A673 (cell line): ENCODE measurements at places on chromosomes 13 and 19. TPM values are rescaled to one million over a fixed set of nuclear protein-coding genes. Genes with fewer than 3 reads are reported as not detected.

GRCh38 chr13:65236841-65237418, 1993.2 kb downstream of the PCDH9 start:
- DNase-seq, result peak; percentile 1

DNA sequence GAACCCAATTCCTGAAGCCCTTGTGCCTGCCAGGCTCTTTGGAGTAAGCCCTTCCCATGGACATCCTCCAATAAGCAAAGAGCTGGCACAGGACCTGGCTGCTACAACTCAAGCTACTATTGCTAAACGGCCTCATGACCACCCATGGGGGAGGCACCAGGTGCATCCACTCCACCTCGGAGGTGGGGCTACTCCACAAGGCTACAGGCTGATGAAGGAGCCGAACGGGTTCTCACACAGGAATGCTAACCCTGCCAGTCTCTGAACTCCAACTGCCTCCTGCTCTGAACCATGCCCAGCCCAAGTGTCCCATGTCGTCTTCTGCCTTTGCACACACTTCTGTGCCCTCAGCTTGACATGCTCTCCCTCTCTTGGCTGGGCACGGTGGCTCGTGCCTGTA, 10.0 kb downstream of the SYMPK start:
- no peak for DNase-seq

- DNase-seq, result no peak
These were observed 108.5 kb downstream of the PAN3 start for GRCh38 chr13:28246891-28247290.

DNA sequence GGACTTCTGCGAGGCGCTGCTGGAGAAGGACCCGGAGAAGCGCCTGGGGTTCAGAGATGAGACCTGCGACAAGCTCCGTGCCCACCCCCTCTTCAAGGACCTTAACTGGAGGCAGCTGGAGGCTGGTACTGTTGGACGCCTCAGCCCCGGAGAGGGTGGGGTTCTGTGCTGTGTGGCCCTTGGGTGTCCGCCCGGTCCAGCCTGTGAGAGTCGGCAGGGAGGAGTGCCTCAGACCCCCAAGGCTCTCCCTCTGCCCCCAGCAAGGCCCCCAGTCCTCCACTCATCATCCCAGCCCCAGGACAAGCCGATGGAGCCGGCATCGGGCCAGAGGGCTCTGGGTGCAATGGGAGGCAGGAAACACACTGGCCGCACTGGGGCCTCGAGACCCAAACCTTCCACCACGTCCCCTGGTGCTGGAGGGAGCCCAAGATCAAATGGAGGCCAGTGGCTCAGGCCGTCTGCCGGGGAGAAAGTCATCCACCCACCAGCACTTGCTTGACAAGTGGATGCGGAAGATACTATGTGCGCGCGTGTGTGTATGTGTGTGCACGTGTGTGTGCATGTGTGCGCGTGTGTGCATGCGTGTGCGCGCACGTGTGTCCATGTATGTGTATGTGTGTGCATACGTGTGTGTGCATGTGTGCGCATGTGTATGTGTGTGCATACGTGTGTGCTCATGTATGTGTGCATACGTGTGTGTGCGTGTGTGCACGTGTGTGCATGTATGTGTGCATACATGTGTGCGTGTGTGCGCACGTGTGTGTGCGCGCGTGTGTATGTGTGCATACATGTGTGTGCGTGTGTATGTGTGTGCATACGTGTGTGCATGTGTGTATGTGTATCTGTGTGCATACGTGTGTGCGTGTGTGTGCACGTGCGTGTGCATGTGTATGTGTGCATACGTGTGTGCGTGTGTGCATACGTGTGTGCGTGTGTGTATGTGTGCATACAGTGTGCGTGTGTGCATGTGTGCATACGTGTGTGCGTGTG, 25.8 kb upstream of the TMEM255B start:
- no peak for DNase-seq

DNA sequence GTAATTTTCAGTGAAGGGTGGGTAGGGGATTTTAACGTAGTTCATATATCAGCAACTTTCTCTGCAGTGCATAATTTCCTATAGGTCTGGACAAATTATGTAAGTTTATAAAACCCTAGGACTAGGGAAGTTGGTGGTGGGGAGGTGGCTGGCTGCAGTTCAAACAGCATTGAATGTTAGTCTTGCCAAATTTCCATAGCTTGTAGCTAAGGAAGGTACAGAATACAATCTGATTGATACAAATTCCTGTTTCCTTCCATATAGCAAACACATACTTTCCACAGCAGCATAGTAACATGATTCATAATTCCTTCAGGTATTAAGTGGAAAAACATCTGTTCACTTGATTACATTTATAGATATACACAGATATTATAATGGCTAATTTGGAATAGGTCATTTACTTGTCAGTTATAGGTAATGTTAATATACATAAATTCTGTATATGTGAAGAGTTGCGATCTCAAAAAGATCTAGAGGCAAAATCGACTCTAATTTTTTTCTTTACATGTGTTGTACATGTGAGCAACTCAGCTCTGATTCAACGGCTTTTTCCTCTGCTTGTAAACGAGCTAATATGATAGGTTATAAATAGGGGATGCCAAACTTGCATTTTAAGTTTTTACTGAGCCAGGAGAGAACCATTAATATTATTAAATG, 233.4 kb upstream of the CSNK1A1L start:
- no peak for DNase-seq

- DNase-seq, result peak; percentile 50
These were observed 69.5 kb downstream of the PTPRS start for GRCh38 chr19:5271145-5271544.

DNA sequence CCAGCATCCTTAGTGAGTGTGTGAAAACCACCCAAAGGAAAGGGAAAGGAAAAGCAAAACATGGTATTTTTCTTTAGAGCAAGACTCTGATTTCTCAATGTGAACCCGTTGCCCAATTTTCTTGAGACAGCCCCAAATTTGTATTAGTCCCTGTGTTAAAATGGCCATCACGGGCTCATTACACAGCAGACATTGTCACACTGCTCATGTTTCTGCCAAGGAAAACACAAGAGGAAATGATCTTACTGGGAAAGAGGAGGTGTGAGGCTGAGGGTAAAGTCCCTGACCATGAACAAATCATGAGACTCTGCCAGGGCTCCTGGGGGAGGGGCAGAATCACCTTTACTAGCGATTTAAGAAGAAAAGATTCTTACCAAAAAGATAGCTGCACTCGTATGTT, 54.4 kb downstream of the FAM124A start:
- no peak for DNase-seq

- DNase-seq, result no peak
These were observed 26.5 kb downstream of the LTBP4 start for GRCh38 chr19:40627486-40628279.

DNA sequence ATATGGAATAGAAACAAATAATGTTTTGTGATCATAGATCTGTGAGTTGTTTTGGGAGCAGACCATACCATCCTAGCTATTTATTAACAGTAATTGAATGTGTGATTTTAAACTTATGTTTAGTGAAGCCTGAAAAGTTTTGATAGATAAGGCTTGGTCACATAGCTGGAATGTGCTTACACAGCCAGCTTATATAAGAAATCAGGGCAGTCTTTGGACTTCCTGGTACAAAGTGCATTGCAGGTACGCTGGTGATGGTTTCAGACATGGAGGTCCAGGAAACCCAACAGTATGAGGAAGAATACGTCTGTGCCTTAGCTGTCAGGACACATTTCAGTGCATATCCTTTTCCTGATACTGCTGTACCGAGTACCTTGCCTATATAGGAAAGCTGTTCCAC, 2316.2 kb upstream of the PCDH20 start:
- no peak for DNase-seq

DNA sequence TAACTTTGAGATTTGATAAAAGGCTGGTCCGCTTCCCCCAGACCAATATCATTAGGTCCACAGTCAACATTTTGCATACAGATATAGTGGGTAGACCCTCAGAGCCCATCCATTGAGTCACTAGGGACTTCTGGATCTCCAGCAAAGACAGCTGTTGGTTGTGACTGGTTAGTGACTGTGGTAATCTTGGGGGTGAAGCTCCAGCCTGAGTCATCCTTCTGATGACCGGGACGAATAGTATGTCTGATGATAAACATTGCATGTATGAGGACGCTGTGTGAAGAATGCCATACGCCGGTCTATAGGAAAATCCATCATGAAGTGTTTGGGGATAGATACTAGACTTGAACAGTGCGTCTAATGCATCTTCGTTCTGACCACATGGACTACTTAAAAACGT, 307.0 kb downstream of the UQCRFS1 start:
- no peak for DNase-seq

DNA sequence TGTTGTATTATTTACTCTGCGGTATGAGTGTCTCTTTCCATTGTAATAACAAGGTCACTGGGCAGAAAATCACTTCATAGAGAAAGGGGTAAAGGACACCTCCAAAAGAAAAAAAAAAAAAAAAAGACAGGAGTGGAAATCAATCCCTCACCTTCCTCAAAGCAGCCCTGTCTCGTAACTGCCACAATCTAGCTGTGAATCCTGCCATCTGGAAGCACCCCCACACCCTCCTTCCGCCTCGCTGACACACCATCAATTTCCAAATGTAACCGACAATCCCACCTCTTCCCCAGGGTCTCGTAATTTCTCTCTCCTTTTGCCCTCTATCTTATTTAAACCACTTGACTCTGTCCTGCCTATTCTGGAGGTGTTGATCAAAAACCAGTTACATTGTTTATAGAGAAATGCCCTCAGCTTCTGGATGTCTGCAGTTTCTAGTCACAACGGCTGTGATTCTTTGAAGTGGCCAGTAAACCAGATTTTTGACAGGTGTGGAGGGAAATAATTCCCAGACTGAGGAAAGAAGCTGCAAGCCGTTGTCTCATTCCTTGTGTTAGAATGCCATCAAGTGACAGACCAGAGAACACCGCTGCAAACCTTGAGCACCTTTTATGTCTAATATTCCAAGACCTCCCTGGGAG, 9.1 kb upstream of the POP4 start:
- DNase-seq, result peak; percentile 10

DNA sequence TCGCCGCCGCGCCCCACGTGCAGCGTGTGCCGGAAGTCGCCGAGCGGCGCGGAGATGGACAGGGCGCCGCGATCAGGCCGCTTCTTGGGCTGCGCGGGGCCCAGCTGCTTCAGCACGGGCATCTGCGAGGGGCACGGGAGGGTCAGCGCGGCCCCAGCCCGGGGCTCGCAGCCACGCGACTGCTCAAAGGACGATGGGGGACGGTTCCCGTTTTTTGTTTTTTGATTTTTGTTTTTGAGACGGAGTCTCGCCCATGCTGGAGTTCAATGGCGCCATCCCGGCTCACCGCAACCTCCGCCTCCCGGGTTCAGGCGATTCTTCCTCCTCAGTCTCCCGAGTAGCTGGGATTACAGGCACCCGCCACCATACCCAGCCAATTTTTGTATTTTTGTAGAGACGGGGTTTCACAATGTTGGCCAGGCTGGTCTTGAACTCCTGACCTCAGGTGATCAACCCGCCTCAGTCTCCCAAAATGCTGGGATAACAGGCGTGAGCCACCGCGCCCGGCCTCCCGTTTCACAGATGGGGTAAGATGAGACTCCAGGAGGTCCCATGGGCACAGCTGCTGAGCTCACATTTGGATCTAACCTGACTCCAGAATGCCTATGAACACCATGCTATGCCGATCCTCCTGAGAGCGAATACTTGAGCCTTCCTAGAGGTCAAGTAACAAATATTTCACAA, 2.0 kb upstream of the LENG9 start:
- DNase-seq, result no peak

- DNase-seq, result peak; percentile 41
These were observed 32.3 kb upstream of the UQCRFS1 start for GRCh38 chr19:29245215-29245614.

DNA sequence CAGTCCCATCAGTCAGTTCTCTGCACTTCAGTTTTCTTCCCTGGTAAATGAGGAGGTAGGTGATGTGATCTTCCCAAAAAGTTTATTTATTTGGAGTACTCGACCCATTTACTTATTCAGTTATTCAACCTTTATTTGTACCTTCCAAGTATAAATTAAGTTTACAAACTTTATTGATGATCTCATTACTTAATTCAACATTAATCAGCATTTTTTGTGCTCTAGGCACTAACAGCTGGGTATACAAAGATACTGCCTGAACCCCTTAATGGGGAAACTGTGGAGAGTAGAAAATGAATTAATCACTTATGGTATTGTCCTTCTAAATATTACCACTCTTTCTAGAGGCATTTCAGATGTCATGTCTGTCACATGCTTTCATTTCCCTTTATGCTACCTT, 293.3 kb downstream of the DLEU7 start:
- no peak for DNase-seq

- DNase-seq, result no peak
These were observed 32.2 kb downstream of the UFM1 start for GRCh38 chr13:38381890-38382289.

- peak; percentile 98 for DNase-seq
These were observed 19.0 kb downstream of the MRPS12 start for GRCh38 chr19:38949580-38950367.

- DNase-seq, result no peak
These were observed 2.2 kb upstream of the TNFSF9 start for GRCh38 chr19:6528544-6529121.

DNA sequence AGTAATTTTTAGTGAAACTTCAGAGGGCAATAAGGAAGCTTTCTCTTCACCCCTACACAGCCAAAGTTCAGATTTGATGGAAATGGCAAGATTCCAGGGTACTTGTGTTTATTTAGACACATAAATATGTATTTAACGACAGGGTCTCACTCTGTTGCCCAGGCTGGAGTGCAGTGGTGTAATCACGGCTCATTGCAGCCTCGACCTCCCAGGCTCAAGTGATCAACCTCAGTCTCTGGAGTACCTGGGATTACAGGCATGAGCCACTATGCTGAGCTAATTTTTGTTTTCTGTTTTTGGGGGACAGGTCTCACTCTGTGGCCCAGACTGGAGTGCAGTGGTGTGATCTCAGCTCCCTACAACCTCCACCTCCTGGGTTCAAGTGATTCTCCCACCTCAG, 2.0 kb upstream of the SYCE2 start:
- DNase-seq, result no peak

The TPP2 gene
- 52.5 and 54.4 TPM in 2 replicates for total RNA-seq

The ZNF628 gene
- 11.9 and 16.7 TPM in 2 replicates for total RNA-seq

The SUCLA2 gene
- 32.8 and 36.6 TPM in 2 replicates for total RNA-seq

The OR10H1 gene
- total RNA-seq, result not detected in 2 replicates

The SERP2 gene
- 0.69 and 1.5 TPM in 2 replicates for total RNA-seq

The WDR62 gene
- 39.8 and 40.4 TPM in 2 replicates for total RNA-seq

The CCL25 gene
- not detected in 2 replicates for total RNA-seq

The CEACAM19 gene
- 2.5 and 2.9 TPM in 2 replicates for total RNA-seq

The IGSF23 gene
- not detected in 2 replicates for total RNA-seq

The DMKN gene
- not detected in 2 replicates for total RNA-seq

The HIF3A gene
- total RNA-seq, result 3.0 and 7.4 TPM in 2 replicates

The ZNF813 gene
- total RNA-seq, result 5.6 and 8.0 TPM in 2 replicates

The VWA8 gene
- 18.5 and 20.3 TPM in 2 replicates for total RNA-seq

The SCN1B gene
- total RNA-seq, result 2.0 and 2.3 TPM in 2 replicates

The AP1M2 gene
- total RNA-seq, result 2.5 and 2.8 TPM in 2 replicates

The POU4F1 gene
- total RNA-seq, result 12.6 and 16.8 TPM in 2 replicates

The CEACAM3 gene
- not detected in 2 replicates for total RNA-seq

The MRPL57 gene
- total RNA-seq, result 53.1 and 53.3 TPM in 2 replicates

The GIPC3 gene
- 0.34 and 1.2 TPM in 2 replicates for total RNA-seq

The ZNF528 gene
- total RNA-seq, result 2.4 and 4.3 TPM in 2 replicates

The LRRC4B gene
- 23.1 and 24.9 TPM in 2 replicates for total RNA-seq

The ZNF766 gene
- 19.6 and 22.0 TPM in 2 replicates for total RNA-seq
